ENCODE measurements at places on chromosomes 5 and 9.

DNA sequence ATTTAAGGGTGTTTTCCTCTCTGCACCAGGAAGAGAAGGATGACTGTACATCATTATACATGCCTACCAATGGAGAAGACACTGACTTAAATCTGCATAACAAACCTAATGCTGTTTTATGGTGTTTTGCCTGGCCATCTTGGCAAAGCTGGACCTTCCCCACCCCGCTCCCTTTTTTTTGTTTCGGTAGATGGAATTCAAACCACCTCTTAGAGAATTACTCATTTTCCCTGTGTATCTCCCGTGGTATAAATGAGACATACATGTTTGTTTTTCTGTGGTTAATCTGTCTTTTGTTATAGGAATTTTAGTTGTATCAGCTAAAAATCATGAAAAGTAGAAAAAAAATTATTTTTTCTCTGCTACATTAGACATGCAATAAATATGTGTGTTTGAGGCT is 28.8 kb downstream of the IL12B start:
- no peak for DNase-seq

GRCh38 chr5:74064225-74064624 is 438.2 kb downstream of the ARHGEF28 start:
- DNase-seq: no peak

DNA sequence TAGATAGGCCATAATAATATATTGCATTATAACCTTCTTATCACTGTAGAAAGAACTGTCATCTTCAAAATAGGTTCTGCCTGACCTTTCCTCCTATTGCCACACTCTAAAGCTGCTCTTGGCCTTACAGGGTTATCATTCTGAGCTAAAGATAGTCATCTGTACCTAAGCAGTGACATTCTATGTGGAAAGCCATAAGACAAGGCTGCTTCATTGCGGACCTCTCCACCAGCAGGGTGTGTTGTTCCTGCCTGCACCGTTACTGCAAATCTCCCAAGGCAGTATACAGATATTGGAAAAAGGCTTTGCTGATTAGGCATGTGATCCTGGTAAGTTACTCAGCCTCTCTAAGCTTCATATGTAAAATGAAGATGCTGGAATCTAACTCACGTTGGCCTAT is 8.1 kb downstream of the ZNF622 start:
- no peak for DNase-seq

- DNase-seq: no peak
These were observed 271.8 kb upstream of the DMAC1 start for GRCh38 chr9:8071445-8071798.

GRCh38 chr5:113693701-113694100 is 180.2 kb downstream of the YTHDC2 start:
- DNase-seq: no peak

- DNase-seq: no peak
These were observed 814 bp downstream of the CCDC125 start for GRCh38 chr5:69331528-69332445.

DNA sequence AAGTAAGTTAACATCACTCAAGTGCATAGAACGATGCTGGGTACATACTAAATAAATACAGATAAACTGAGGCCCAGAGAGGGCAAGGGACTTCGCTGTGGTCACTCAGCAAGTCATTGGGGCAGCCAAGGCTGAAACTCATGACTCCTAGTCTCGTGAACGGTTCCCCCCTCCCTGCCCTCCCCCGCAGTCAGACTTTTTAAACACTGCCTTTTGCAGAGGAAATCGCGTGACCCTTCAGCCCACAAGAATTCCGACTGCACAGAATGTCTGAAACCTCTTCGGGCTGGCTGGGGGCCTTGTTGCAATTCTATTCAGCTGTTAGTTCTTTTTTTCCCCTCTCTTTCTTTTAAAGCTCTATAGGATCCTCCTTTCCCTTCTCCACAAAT is 28.1 kb downstream of the NEK6 start:
- peak; percentile 45 for DNase-seq

- no peak for DNase-seq
These were observed 643 bp downstream of the PLEKHG4B start for GRCh38 chr5:92401-93220.

DNA sequence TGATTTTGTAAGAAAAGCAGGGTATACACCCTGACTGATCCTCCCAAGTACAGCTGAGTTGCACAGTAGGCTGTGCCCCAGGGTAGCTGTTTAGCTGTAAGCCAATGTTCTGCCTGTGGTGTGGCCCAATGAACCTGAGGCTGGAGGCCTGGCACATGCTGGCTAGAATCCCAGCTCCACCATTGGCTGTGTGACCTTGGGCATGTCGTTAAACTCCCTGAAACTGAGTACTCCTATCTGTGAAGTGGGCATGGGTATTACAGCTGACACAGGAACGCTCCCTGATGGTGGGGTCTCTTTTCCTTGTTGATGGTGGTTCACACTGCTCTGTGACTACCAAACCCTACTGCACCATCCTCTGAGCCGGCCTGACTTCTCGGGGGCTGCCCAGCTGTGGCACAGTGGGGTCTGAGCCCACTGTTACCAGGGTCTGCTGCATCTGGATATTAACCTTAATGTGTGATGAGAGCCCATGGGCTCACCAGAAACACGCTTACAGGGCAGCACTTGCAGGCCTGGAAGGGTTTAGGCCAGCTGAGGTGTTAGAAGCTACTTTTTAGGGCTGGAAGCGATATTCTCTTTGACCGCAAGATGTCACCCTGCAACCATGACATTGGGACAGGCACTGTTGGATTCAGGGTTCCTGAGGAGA is 7.0 kb upstream of the GADD45G start:
- no peak for DNase-seq

DNA sequence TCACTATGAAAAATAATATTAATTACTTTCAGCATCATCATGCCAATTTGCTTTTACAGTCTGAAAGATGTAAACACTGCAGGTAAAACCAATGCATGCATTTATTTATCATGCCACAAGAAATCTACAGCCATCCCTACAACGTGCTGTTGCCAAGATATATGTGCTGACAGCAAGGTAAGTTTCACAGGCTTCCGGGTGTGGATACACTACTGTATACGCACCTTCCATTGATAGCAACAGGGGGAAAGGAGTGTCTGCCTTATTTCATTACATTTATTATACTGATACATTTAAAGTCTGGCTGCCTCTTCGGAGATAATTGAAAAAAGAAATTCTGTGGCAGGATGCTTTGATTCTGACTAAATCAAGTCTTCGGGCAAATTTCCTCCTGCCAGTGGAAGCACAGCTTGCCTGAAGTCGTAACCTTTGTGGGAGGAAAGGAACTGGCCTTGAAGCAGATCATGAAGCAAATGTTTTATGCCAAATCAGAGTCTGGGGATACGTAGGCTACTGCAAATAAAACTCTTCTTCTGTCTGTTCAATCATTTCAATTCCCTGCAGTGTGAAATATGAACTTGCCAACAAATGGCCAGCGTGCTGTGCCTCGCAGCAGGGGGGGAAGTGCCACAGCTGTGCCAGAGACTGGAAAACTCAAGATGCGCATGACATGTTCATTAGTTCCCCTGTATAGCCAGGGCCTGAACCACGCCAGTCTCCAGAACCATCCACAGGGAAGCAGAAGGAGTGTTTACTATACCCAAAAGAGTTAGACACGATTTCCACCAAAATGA is 268.1 kb downstream of the EFNA5 start:
- DNase-seq: no peak

GRCh38 chr9:104494808-104495207 is 9.3 kb upstream of the OR13F1 start:
- no peak for DNase-seq

GRCh38 chr5:99814321-99815063 is 720.7 kb upstream of the FAM174A start:
- no peak for DNase-seq

DNA sequence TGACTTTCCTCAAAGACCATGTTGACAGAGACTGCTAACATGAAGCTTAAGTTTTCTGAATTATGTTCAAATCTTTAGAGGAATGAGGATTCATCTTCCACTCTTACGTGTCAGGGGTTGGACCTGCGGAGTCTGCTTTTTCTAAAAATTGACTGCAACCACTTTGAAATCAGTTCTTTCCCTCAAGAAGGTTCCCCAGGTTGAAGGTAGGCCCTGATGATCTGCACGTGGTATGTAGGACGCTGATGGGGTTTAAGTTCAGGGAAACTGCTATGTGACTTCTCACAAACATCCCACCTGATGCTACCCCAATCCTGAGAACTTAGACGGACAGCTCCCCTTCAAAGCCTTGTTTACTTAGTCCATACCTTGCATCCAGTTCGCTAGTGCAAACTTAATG is 7.2 kb downstream of the RACK1 start:
- DNase-seq: no peak

Data from stimulated activated CD8-positive, alpha-beta memory T cell treated with anti-CD3 and anti-CD28 coated beads, Interleukin-7, amount 100 ng/mL, for 4 hours (primary cell).